Stimulated activated CD8-positive, alpha-beta memory T cell treated with anti-CD3 and anti-CD28 coated beads, Interleukin-7, amount 100 ng/mL, for 48 hours (primary cell): ENCODE measurements at places on chromosomes 5 and 9.

- peak; percentile 53 for DNase-seq
Observed at GRCh38 chr9:129174102-129174723, 3.8 kb downstream of the IER5L start.

DNA sequence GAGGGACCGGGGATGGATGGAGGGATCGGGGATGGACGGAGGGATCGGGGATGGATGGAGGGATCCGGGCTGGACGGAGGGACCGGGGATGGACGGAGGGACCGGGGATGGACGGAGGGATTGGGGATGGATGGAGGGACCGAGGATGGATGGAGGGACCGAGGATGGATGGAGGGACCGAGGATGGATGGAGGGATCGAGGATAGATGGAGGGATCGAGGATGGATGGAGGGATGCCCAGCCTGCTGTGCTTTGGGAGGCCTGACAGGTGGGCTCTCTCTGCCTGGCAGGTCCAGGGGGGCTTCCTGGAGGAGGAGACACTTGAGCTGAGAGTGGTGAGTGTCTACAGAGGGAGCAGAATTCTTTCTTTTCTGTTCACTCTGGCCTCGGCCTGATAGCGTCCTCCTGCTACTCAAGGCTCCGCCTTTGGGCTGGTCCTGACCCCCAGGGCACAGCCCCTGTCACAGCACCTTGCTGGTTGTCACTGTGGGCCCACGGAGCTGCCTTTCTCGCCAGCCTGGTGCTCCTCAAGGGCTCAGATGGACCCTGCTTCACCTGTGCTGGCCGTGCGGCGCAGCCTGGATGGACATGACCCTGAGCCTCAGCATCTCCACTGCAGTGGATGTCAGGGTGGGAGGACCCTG, 42.2 kb upstream of the RNF130 start:
- no peak for DNase-seq

GRCh38 chr9:131747352-131747751, 7.5 kb upstream of the RAPGEF1 start:
- no peak for DNase-seq

DNA sequence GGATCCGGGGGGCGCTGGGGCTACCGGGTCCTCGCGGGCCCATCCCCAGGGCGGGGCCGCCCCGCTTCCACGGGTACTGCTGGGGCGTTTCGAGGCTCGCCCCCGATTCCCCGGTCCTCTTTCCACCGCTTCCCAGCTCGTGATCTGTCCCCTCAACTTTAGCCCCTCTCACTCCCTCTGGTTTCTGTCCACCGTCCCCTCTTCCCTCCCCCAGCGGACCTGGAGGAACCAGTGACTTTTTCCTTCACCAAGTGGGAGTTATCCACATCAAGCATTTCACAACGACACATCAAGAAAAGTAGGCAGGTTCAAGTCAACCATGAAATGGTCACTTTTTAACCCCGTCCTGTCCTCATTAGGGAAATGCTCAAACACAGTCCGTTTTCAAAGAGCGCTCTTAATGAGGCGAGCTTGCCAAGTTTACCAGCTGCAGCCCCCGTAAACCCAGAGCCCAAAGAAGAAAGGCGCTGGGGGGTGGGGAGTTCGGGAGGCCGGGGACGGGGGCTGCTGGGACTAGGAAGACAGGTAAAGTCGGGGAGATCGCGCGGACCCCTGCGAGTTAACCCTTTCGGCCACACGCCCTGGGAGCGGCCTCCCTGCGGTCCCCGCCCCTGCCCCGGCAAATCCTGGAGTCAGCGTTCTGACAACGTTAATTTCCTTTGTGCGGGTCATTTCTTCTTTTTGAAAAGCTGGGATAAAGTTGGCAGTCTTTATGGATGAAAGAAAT, 2.1 kb upstream of the NFIB start:
- DNase-seq, result no peak
